ENCODE measurements at places on chromosomes 16 and 17.

DNA sequence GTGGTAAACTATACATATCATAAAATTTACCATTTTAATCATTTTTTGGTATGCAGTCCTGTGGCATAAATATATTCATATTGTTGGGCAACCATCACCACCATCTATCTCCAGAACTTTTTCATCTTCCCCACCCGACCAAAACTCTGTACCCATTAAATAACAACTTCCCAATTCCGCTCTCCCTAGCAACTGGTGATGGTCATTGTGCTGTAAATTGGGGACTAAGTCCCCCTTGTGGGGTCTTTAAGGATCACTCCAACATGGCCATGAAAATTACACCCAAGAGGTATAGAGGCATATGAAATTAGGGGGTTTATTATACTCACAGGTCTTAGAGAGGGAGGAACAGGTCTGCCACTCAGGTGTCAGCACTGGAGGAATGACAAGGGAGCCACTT lies 57.4 kb upstream of the NKD1 start:
- no peak for DNase-seq

DNA sequence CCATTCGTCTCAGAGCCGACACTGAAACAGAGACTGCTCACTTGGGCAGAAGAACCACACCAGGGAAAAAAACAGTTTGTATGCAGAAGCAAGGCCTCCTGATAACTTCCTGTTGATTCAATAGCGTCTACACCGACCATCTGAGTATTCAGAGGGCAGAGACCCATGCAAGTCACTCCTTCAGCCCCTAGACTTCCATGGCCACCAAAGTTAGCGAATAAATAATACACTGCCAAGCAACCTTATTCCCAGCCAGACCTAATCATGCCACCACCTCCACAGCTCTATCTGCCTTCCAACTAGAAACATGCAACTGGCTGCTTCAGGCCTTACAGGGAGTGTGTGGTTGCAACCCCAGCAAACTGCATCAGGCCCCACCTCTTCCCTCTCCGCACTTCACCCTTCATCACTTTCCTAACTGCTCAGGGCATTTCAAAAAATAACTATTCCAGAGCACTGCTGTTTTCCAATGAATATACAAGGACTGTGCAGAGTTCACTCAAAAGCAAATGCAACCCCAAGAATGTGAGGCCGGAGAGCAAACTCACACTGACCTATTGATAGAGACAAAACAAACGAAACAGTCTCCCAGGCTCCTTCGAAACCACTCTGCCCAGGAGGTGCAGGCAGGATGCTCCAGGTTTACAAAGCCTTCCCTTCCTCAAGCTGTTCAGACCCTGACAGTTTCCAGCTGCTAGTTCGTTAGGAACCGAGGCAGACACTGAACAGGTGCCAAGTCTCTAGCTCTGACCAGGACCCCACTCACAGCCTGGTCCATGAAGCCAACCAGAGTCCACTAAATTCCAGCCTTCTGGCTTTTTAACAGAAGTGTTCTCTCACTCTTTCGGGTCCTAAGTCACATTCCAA lies 3.6 kb downstream of the USP7 start:
- DNase-seq = peak; percentile 15

GRCh38 chr16:22161999-22162655 lies at the start of gene SDR42E2:
TSS of gene SDR42E2 (plus strand) at chr16:22162506. CDS start at chr16:22165583, 3,077 bp downstream.
- peak; percentile 26 for DNase-seq

DNA sequence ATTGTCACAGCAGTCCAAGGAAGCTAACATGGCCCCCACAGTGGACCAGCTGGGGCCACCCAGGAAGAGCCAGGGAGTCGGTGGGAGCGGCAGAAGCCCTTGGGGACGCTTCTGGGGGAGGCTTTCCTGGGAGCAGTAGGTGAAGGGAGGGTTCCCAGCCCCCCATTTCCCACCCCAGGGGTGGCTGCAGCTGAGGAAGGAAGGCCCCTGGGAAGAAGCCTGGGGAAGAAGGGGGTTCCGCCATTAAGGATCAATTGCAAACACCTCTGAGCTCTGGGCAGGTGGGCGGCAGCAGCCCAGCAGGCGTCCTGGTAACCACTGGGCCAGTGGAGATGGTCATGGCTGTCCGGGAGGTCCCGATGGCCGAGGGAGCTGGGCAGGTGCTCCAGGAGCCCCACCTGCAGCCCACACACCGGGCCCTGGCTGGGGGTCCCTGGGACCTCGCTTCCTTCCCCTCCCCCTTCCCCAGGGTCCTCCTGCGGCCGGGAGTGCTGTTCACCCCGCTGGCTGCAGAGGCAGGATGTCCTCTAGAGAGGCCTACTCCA lies 592 bp upstream of the PERCC1 start:
- no peak for DNase-seq

DNA sequence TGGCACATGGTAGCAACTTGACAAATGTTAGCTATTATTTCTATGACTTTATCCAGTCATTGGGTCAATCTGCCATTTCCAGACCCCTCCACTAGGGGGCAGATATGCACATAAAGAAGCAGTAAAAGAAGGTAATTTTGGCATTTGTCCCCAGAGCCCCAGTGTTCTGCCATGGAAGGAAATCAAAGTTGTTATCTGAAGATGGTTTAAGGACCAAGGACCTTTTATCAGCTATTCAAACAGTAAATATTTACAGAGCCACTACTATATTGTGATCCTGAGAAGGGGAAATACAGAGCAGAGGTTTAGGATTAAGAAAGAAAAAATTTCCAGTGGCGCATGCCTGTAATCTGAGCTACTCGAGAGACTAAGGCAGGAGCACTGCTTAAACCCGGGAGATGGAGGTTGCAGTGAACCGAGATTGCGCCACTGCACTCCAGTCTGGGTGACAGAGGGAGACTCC lies 20.0 kb downstream of the TRAF4 start:
- peak; percentile 84 for DNase-seq

DNA sequence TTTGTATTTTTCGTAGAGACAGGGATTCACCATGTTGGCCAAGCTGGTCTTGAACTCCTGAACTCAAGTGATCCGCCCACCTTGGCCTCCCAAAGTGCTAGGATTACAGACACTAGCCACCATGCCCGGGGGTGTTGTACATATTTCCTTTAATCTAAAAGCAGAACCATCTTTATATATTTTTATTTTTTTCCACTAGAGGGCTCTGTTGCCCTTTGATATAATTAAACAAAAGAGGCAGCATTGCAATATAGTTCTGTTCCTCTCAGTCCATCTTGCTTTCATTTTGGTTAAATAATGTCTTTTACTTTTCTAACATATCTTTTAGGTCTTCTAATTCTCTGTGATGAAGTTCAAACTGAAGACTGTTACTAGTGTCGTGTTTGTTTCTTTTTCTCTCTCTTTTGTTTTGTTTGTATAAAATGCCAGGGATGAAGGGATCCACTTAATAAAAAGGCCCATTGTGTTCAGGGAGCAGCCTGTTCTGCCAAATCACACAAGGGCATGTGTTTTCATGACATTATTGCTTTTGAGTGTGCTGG lies 23.4 kb downstream of the WWOX start:
- no peak for DNase-seq

DNA sequence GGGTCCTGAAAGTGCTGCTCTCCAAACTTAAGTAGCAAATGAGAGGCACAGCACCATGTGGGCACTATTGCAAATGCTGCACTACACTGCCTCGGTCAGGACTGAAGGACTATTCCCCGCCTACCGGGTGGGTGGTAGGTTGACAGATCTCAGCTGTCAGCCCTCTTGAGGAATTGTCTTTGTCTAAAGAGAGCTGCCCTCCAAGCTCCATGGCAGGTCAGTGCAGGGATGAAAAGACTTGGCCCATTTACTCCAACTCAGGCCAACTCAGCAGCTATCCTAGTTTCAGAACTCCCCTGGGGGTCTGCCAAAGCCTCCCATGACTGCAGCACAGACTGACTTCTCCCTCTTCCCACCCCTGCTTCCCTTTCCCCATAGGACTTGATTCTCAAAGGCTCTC lies 3.4 kb upstream of the PDZD9 start:
- no peak for DNase-seq

DNA sequence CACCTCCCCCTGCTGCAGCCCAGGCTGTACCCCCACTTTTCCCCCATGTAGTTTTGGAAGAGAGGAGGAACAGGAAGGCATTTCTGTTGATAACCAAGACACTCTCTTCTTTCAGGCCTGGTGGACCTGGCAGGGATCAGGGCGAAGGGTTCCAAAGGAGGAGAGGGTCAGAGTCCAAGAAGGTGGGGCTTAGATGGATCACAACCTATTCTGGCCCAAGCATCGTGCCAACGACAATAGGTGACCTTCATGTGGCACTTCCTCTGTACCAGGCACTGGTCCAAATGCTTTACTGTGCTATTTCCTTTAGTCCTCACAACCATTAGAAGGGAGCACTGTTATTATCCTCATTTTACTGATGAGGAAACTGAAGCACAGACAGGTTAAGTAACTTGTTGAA lies 84.3 kb downstream of the TMEM132E start:
- no peak for DNase-seq

GRCh38 chr16:84031556-84031955 lies 11.0 kb downstream of the SLC38A8 start:
- DNase-seq = no peak

DNA sequence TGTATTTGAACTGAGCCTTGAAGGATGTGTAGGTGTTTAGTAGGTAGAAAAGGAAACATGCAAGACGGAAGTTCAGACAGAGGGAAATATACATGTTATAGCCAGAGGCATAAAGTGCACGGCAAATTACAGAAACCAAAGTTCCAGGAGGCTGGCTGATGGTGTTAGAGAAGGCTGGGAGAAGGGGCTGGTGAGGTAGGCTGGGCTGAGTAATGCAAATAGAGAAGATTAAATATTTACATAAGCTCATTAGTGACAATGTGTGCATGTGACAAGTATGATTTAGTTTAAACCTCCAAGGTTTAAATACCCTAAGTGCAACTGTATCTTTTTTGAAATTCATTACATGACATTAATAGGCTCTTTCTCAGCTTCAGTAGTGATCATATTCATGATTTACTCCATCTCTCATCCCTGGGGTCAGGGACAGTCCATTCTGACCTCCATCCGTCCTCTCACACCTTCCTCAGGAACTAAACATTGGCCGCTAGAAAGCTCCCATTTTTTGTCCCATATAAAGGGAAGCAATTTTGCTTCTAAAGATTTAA lies 399.8 kb upstream of the SALL1 start:
- no peak for DNase-seq

- no peak for DNase-seq
Measured at GRCh38 chr16:77739559-77739892, 17.2 kb downstream of the NUDT7 start.

- no peak for DNase-seq
Measured at GRCh38 chr16:58449768-58450167, 50.2 kb upstream of the NDRG4 start.

GRCh38 chr17:34713687-34714086 lies 134.3 kb downstream of the TMEM132E start:
- DNase-seq = no peak

GRCh38 chr17:53470626-53471025 lies 352.1 kb upstream of the KIF2B start:
- no peak for DNase-seq

DNA sequence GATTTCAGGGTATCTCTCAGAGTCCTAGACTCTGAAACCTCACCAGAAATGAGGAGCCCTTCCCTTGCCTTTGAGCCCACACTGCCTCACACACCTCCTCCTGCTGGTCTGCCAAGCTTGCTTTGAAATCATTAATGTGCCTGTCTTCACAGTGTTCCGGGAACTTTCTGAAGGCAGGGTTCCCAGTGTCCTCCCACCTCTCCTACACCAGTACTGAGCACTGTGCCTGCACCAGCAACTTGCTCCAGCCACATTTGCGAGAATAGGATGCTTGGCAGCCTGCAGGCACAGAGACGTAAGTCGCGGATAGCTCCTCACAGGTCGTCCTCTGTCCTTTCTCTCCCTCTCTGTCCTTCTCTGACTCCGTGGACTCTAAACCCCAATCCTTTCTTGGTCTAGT lies 408.4 kb upstream of the EEF2KMT start:
- DNase-seq = no peak

GRCh38 chr17:28493460-28493859 lies 12.7 kb upstream of the FOXN1 start:
- DNase-seq = no peak

GRCh38 chr17:70343114-70343513 lies 173.8 kb downstream of the KCNJ2 start:
- no peak for DNase-seq

- no peak for DNase-seq
Measured at GRCh38 chr16:86530251-86531190, 20.2 kb downstream of the FOXF1 start.

DNA sequence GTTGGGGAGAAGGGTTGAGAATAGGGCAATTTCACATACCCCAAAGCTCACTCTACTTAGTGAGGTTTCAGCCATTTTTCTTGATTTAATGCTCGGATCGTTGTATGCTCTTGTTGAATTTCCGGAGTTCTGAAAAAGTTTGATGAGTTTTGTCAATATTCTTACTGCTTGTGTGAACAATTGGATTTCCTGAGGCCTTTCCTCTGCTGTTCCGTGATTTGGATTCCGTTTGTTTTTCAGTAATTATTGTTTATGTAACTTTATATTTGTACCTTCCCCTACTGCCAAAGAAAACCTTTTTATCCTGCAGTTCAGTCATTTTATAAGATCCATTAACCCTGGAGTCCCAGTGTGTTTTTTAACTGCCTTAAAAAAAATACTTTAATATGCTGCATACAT lies 62.9 kb downstream of the PHKB start:
- DNase-seq = no peak
